ENCODE measurements at places on chromosomes 3 and 15. TPM values are rescaled to one million over a fixed set of nuclear protein-coding genes. Genes with fewer than 3 reads are reported as not detected.

CGNL1 gene
- total RNA-seq, result not detected

CIP2A gene
- total RNA-seq, result 15.5 TPM

DAPK2 gene
- 4.6 TPM for total RNA-seq

THPO gene
- not detected for total RNA-seq

SEMA6D gene
- 1.1 TPM for total RNA-seq

SGO1 gene
- 12.2 TPM for total RNA-seq

RTP3 gene
- not detected for total RNA-seq

CLEC3B gene
- not detected for total RNA-seq
